ENCODE measurements at places on chromosomes 7 and 10.

- DNase-seq = no peak
These were observed 107.2 kb upstream of the EEPD1 start for GRCh38 chr7:36045830-36046341.

DNA sequence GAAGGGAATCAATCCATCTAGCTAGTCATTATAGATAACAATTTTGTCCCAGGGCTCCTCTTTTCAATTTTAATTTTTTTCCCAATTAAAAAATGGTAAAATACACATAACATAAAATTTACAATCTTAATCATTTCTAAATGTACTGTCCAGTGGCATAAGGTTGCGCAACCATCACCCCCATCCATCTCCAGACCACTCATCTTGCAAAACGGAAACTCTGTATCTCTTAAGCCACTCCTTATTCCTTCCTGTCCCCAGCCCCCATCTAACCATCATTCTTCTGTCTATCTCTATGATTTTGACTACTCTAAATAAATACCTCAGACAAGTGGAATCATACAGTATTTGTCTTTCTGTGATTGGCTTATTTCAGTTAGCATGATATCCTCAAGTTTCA is 46.1 kb upstream of the RAB18 start:
- no peak for DNase-seq

GRCh38 chr7:130142654-130143333 is 62.4 kb downstream of the TMEM209 start:
- DNase-seq = no peak

DNA sequence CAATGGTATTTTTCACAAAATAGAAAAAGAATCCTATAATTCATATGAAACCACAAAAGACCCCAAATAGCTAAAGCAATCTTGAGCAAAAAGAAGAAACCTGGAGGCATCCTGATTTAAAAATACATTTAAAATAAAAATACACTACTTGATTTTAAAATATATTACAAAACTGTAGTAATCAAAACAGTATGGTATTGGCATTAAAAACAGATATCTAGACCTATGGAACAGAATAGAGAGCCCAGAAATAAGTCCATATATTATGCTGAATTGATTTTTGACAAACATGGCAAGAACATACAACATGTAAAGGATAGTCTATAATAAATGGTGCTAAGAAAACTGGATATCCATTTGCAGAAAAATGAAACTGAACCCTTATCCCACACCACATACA is 34.8 kb downstream of the CUBN start:
- no peak for DNase-seq

DNA sequence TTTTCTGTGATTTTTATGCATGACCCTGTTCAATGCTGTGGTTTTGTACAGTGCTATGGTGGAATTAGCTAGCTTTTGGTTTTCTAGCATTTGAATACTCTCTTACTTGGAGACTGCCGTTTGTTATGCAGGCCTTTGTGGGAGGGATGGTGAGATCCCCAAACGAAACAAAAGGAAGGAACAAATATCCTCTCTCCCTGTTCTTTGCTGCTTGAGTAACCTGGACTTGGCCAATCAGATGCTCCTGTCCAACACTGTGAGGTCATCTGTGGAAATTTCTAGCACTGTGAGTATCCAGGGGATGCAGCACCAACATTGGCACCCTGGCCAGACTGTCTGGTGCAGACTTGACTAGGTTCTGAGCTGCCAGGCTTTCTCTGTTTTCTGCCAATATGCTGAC is 314.4 kb downstream of the ANKRD30A start:
- DNase-seq = no peak

DNA sequence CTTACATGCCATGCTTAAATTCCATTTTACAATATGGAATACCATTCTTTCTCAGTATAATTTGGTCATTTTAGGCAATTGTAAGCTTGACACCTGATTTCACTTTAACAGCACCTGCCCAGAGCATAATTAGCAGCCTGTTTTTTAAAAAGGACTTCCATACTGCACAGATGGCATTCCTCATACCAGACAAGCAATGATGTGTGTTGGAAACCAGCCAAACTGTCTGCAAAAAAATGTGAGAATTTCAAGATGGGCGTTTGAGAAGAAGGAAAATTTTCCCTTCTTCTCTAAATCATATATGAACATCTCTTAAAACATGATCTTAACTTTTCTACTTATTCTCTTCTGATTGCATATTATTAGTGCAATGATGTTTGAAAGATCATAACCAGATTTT is 40.4 kb upstream of the AGMO start:
- DNase-seq = no peak

- no peak for DNase-seq
These were observed 133.8 kb upstream of the YAE1 start for GRCh38 chr7:39432368-39432767.

- DNase-seq = no peak
These were observed 4.5 kb downstream of the KAZALD1 start for GRCh38 chr10:101066146-101066895.
